Stimulated activated CD8-positive, alpha-beta memory T cell treated with anti-CD3 and anti-CD28 coated beads, Interleukin-4, amount 100 ng/mL, for 1 hour (primary cell): ENCODE measurements at places on chromosomes 12 and 14.

GRCh38 chr12:52202361-52203078 lies 10.7 kb upstream of the KRT80 start:
- DNase-seq = no peak

DNA sequence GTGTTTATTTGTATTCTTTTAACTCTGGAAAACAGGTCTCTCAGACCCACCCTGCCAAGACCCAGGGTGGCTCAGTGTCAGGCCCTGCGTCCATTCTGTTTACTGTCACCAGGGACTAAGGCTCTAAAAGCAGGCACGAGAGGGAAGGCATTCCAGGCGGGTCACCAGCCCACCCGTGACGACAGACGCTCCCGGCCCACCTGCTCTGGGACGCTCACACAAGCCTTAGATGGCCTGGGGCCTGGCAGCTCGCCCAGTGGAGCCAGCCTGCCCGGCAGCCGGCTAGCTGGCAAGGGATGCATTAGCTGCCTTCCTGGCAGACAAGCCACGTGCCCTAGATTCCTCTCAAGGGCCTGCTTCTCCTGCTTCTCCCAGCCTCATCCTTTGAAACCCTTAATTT lies 9.2 kb upstream of the NUAK1 start:
- DNase-seq = no peak

- no peak for DNase-seq
Observed at GRCh38 chr12:58443273-58443980, 476.9 kb downstream of the LRIG3 start.

- DNase-seq = no peak
Observed at GRCh38 chr12:113317122-113317521, 17.8 kb downstream of the SLC8B1 start.

- DNase-seq = no peak
Observed at GRCh38 chr12:125331342-125332052, 266.3 kb downstream of the AACS start.

- no peak for DNase-seq
Observed at GRCh38 chr12:67415473-67415872, 146.3 kb downstream of the CAND1 start.

- no peak for DNase-seq
Observed at GRCh38 chr14:32933629-32934072, 5.0 kb upstream of the NPAS3 start.

DNA sequence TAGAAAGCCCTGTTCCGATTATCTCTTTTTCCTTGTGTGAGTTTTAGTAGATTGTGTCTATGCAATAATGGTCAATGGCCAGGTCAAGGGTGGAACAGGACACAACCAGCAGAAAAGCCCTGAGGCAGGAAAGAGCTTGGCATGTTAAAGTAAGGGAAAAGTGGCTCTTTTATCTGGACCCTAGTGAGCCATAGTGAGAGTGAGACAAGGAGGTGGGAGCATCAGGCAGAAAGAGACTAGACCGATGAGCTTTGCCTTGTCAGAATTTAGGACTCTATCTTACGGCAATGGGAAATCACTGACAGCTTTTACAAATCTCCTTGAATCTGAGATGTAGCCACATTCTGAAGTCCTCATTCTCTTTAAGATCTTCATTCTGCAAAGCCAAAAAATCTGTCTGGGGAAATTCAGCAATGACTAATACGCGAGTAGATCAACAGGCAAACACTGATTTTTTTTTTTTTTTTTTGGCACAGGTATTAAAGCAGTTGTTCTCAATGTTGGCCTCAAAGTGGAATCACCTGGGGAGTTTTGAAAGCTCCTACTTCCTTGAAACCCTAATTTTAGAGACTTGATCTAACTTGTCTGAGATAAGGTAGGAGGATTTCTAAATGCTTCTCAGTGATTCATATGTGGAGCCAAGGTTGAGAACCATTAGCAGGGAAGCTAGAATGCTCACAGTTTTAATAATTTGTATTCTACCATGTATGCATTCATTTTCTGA lies 33.9 kb downstream of the TMEM19 start:
- no peak for DNase-seq

GRCh38 chr12:66688846-66689439 lies 10.1 kb upstream of the GRIP1 start:
- DNase-seq = peak; percentile 9

GRCh38 chr12:6306599-6307220 lies 3.8 kb upstream of the PLEKHG6 start:
- DNase-seq = no peak

DNA sequence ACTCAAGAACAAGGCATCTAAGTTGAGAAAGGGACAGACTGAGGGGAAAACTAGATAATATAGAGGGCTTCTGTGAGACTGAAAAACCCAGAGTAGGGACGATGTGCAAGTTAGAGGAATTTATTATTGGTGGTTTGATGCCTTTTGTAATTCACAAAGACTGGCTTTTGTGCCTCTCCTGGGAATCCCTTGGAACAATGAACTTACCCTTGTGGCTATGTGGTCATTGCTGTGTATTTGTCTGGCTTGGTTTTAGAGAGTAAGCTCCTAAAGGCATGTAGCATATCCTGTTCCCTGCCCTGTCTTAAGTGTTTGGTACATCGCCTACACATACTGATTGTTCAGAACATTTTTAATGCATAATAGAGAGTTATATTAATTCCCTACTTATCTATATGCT lies 26.6 kb downstream of the DCN start:
- no peak for DNase-seq

- no peak for DNase-seq
Observed at GRCh38 chr12:65195387-65196055, 26.1 kb downstream of the LEMD3 start.

GRCh38 chr14:65044596-65044959 lies 57.7 kb downstream of the MAX start:
- DNase-seq = no peak

DNA sequence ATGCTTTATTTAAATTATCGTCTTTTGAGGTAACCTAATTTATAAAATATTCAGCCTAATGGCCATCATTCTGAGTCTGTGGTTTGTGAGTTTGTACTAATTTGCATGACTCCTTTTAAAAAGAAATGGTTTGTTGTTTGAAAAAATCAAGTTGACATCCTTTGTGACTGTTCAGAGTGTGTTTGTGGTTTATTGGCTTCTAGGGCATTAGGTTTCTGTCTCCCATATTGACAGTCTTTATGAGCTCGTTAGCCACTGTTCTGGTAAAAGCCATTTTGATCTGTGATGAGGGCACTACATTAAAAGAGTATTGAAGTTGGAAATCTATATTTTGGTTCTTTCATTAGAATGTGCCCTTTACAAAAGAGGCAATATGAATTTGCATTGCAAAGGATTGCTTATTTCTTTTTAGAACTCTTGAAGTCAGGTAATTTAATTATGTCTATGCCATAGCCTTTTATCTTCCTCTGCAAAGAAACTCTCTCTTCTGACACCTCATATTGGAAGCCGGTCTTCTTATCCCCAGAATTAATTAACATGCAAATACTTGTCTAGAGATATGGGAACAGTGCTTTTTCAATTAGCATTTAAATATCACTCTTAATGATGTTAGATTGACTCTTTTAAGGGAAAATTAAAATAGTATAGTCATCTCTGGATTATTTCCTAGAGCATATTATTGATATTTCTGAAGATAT lies 95.0 kb downstream of the CRADD start:
- DNase-seq = no peak

DNA sequence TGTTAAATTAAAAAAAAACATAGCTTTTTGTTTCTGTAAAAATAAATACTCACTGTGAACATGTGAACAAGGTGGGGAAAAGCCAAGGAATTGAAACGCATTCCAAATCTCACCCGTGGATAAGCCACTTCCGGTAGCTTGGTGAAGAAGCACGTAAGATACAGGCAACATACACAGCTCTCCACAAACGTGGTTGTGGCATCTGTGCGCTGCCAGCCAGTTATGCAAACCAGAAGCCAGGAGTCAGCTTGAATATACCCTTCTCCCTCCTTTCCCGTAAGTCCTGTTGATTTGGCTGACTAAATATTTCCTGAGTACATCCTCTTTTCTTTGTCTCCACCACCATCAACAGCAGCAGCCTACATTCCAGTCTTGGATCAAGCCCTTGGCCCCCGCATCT lies 486.2 kb downstream of the VRK1 start:
- no peak for DNase-seq

DNA sequence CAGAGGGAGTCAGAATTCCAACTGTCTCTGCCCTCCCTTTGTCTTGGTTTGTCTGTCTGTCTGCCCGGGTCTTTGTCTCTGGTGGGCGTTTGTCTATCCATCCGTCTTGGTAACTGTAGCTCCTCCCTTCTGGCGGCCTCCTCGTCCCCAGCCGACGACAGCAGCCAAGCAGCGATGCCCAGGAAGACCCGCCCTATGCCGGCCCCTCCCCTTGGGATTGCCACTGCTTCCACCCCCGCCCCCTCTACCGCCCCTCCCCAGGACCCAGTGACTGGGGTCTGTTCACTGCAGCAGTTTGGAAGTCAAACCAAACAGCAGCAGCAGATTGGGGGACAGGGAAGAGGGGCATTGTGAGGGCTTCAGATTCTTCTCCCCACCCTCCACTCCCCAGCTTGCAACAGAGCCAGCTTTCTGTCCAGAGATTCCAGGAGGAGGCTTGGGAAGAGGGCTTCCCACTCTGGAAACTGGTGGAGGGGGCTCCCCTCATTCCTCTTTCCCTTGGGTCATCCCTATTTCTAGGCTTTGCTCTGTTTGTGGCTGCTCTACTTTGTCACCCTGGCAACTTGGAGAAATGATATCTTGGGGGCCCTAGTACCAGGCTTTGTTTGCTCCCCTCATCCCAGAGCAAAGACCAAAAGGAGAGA lies 2.4 kb upstream of the RARG start:
- no peak for DNase-seq

DNA sequence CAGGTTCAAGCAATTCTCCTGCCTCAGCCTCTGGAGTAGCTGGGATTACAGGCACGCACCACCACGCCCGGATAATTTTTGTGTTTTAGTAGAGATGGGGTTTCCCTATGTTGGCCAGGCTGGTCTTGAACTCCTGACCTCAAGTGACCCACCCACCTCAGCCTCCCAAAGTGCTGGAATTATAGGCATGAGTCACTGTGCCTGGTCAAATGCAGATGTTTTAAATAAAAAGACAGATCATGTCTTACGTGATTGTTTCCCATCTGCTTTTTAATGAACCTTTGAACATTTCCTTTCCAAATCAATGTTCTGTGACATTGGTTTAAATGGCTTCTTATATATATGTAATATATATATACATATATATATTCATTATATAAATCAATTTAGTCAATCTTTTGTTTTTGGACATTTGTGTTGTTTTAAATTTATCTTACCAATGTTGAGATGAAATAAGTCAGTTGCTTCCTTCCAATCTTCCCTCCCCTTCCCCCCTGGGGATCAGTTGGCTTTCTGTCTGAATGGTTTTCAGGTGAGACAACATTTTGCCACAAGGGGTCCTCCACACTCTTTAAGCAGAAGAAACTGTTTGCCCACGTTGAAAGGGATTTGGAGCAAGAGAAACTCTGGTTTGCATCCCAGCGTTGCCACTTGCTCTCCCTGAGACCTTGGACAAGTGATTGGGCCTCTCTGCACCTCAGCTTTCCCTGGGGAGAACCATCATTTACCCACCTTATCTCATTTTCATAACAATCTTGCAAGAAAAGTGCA lies 47.6 kb upstream of the RBM19 start:
- no peak for DNase-seq

DNA sequence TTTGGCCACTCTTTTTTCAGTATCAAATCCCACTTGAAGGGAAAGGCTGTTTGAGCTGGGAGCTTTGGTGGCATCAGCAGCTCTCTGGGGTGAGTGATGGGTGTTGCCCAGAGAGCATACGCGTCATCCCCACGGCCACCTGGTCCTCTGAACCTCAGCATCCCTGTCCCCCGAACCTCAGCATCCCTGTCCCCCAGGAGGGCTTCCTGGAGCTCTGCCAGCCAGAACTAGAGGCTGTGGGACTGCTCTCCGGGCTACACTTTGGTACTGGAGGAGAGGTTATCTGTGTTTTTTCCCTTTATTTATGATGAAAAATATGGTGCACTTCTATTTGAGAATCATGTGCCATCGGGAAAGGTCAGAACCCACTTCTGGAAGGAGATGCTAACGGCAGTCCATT lies 131.5 kb upstream of the RTL1 start:
- DNase-seq = no peak

GRCh38 chr12:123150744-123151456 lies at the start of gene PITPNM2:
PITPNM2 (minus strand) TSS chr12:123151090; CDS start chr12:123034590, 116,500 bp downstream.
- peak; percentile 25 for DNase-seq

DNA sequence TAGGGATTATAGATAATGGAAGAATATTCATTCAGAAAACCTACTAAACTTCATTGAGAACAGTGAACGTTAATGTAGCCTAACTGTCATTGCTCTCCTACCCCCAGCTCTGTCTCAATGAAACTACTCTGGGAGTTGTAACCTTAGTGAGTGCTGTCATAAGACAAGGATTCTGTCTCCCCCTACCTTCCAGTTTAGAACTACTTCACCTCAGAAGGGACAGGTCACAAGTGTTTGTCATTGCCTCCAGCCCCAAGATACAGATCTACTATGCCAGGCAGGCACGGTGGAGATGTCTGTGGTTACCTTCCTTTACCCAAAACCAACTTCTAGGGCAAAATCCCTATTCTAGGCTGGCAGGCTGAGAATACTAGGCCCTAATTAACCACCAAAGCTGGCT lies 833.1 kb upstream of the SEL1L start:
- no peak for DNase-seq

DNA sequence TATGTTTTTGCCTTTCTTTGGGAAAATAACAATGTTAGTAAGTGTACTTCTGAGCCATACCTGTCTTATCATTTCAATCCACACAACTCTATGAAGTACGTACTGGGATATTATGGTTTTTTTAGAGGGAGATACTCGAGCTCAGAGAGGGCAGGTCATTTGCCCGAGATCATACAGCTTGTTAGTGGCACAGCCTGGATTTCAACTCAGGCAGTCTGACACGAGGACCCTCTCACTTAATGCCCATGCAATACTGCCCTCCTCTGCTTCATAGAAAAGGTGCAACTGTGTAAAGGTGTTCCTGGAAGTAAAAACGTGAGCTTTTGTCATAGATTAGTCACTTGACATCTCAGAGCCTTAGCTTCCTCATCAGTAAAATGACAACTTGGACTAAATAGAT lies 128.0 kb downstream of the NDUFA12 start:
- DNase-seq = no peak

DNA sequence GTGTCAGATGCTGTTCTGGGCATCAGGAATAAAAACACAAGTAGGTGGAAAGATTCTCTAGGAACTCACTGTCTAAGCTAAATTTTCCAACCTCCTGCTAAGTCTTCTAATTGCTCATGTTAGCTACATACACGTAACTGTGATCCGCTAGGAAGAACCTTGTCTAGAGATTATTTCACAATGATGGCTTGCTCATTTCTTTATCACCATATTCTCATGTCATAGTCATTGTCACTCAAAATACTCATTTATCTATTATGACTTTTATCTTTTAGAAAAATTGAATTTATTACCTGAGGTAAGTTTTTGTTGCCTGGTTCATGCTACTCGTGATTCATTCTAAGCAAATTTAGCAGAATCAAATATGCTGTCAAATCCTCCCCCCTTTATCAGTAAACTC lies 1402.4 kb upstream of the FLRT2 start:
- no peak for DNase-seq
